ENCODE measurements at places on chromosomes 6 and 20.

DNA sequence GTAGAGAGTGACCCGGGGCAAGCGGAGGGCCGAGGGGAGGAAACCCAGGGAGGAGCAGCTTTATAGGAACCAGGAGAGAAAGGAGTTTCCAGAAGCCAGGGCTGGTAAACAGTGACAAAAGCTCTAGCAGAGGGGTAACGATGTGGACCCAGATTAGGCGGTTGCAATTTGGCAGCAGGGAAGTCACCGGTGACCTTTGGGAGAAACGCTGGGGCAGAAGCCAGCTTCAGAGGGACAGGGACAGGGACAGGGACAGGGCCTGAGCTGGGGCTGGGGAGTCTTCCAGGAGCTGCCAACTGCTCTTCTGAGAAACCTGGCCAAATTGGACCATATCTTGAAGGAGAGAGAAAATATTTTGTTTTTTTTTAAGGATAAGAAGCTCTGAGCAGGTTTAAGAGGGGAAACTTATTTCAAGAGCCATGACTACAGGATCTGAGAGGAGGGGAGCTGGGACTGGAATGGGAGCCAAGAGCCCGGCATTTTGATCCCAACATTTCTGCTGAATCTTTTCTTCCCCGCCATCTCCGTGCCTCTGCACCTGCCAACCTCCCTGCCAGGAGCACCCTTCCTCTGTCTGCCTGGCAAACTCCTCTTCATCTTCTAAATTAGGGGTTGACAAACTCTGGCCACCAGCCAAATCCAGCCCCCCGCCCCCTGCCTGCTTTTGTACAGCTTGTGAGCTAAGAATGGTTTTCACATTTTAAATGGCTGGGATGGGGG is 22.6 kb upstream of the PREX1 start:
- DNase-seq: no peak

GRCh38 chr6:108068618-108069017 is 5.9 kb downstream of the OSTM1 start:
- no peak for DNase-seq

DNA sequence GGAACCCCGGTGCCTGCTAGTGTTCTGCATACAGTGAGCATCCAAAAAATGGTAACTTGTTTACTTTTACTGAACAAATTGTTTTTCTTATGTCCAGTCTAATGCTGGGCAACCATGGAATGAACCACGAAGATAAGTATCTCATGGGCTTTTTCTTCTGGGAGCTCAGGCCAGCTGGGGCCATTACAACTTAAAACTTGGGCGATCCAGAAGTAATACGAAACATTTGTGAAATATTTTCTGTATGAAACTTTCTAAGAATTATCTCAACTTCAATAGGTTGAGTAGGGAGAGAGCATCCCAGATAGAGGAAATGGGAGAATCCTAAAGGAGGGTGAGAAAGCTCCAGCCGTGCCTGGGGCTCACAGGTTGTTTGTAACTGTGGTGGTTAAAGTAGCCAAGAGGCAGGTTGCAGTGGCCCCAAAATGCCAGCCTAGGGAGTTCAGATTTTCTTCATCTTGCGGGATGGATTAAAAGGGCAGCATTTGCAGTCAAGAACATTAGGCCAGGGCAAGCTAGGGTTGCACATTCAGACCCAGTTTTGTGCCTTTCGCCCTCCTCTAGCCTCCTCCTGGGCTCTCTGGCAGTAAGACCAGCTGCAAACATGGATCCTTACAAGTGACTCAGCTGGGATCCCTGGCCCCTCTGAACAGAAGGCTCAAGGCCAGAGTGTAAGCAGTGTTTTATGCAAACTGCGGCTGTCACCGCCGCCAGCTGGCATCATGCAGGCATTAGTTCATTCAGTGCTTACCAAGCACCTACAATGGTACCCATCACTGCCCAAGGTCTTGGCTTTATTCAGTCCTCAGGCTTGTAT is 41.5 kb downstream of the ELMO2 start:
- DNase-seq: no peak

DNA sequence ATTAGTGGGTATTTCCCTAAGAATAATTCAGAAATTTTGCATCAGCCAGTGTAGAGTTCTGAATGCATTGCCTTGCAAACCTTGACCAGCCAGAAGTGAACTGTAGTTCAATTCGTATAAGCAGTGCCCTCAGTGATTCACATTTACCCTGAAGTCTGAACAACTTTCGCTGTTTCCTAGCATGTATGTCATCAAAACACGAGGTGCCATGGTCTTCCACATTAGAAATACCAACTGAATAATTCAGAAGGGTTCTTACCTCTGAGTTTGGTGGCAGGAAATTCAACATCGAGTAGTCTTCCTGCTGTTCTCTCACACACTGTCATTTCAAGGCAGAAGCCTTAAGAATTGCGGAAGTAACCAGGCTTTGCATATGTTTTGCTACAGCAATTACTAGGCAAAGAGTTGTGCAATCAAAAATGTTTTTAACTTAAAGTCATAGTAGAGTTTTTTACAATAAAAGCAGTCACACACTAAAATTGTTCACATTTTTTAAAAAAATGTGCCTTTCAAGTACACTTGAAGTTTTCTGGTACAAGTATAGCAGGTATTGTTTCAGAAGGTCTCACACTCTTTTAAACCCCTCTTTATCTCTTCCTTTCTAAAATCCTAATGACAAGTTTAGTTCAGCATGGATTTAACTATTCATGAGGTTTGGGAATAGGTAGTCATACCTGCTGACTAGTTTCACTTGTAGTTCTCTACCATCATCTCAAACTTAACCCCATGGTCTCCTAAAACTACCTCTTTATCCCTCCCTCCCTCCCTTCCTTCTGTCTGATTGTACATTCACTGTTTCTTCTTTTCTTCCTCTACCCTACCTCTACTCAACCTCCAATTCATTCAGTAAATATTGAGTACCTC is 118.3 kb downstream of the STXBP5 start:
- no peak for DNase-seq

DNA sequence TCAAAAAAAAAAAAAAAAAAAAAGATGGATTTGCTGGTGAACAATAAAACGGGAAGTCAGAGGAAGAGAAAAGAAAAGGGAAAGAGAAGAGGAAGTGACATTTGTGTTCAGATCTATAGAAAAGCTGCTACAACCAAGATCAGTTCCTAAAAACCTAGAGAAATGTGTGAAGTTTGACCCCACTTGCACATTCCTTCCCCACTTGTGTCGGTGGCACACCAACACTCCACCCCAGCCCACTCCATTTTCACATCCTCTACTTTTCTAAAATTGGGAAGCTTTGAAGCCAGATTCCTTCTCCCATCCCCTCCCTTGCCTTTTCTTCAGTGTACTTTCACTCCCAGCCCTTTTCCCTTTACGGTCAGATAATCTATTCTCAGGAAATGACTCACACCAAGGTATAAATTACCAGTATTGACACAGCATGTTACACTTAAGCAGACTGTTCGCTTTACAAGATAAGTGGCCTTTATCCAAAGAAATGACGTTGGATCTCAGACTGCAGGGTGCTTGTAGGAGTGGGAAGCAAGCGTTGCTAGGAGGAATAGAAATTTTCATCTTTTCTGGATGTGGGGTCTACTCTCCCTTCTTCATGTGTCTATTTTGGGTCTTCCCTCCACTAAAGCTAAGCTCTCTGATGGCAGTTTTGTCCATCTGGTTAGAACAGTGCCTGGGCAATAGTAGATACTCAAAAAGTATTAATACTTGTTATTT is 92.5 kb upstream of the ADGRF1 start:
- no peak for DNase-seq

DNA sequence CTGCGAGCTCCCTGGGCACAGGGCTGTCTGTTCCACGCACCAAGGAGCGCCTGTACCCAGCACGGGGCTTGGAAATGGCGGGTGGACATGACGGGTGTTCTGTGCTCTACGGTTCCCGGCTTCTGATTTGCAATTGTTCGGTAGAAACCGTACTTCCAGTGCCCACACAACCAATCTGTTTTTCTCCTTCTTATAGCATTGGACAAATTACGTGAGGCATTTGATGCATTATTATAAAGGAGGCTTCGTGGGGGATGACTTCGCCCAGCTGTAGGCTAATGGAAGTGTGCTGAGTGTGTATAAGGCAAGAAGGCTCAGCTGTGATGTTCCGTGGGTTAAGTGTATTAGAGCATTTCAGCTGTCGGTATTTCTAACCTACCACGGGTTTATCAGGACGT is 9.8 kb upstream of the RPS21 start:
- DNase-seq: no peak

DNA sequence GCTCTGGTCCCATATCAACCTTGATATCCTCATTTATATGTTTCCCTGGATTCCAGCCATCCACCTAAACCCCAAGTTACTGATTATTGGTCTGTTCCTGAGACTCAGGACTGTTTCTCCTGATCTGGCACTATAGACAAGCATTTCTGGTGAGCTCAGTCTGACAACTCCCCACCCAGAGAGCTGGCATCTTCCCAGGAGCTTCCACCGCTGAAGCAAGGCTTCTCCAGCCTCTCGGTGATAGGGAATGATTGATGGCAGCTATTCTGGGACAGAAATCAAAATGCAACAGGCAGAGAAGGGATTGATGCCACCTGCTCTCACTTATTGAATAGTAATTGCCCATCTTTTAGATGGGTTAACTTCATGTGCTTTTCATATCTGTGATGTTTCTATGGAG is 169.7 kb upstream of the GGTLC1 start:
- DNase-seq: no peak

GRCh38 chr20:45020236-45020886 is 54.0 kb downstream of the STK4 start:
- DNase-seq: no peak

- DNase-seq: no peak
These were observed 24.9 kb downstream of the SLC22A23 start for GRCh38 chr6:3431994-3432393.

DNA sequence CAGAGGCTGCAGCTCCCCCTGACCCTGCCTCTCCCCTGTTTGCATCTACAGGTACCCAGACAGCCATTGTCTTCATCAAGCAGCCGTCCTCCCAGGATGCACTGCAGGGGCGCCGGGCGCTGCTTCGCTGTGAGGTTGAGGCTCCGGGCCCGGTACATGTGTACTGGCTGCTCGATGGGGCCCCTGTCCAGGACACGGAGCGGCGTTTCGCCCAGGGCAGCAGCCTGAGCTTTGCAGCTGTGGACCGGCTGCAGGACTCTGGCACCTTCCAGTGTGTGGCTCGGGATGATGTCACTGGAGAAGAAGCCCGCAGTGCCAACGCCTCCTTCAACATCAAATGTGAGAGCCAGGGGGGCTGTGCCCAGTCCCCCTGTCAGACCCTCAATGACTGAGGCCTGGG is 42.1 kb upstream of the SRF start:
- DNase-seq: no peak

GRCh38 chr6:34128045-34128444 is 17.8 kb downstream of the GRM4 start:
- DNase-seq: no peak

DNA sequence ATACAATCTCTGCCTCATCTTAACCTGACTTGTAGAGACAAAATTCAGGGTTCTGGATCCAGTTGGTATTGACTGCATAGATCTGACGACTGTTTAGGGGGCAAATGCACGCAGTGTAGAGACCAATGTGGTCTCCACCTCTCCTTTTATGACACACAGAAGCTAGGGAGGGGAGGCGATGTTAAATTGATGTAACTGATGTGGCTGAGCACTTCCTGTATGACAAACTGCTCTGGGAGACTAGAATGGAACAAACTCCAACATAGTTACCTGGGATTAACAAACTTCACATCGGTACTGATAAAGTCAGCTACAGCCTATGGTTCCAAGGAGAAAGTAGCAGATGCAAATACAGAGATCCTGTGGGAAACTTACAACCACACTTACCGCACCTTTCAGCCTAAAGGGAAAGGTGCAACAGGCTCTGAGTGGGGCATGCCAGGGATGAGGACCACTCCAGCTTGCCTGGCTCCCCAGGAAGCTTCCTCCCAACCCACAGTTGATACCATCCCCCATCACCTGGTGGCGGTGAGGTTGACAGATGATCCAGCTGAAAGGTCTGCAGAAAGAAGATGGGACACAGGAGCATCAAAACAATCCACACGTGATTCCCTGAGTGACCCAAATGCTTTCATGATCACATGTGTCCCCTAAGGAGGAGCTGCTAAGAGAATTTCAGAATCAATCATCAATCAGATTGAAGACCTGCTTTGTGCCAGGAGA is 60.6 kb upstream of the MRPS10 start:
- no peak for DNase-seq

GRCh38 chr20:44395461-44396340 is 40.2 kb downstream of the HNF4A start:
- no peak for DNase-seq

DNA sequence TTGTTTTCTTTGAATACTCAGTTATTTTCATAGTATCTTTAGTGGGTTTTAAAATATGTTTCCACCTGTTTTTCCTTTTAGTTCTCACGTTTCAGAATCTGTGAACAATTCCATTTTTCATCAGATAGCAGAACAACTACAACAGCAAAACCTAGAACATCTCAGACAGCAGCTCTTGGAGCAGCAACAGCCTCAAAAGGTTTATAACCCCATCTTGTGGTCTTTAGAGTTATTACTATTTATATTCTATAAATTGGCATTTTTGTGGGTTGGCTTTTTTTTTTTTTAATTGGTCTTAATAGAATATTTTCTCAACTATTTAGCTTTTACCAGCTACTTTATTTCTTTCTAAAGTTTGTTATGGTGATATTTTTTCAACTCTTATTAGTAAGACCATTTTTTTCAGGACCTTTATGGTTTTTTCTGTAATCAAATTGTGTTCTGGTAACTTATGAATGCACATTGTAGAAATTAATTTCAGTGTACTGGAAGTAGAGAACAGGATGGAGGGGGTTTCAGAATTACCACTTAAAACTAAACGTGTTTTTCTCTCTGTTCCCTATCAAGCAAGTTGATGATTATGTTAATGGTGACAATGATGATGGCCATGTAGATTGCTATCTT is 72.2 kb downstream of the SCAF8 start:
- no peak for DNase-seq

DNA sequence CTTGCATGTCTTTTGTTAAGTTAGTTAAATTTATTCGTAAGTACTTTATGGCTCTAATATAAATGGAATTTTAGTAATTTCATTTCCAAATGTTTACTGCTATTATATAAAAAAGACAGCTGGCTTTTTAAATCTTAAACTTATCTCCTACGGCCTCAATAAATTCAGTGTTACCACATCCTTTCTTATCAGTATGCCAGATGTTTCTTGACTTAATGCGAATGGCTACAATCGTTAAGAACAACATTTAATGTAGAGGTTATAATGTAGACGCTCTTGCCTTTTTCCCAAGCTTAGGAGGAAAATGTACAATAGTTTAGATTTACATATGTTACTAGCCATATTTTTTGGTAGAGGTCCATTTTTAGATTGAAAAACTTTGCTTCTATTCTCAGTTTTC is 659.4 kb downstream of the TENT5A start:
- DNase-seq: no peak

GRCh38 chr6:12522347-12522746 is 194.2 kb upstream of the PHACTR1 start:
- DNase-seq: no peak

GRCh38 chr20:49283703-49284625 is 6.1 kb upstream of the ZNFX1 start:
- DNase-seq: no peak

GRCh38 chr6:90500458-90500857 is 86.4 kb downstream of the MAP3K7 start:
- DNase-seq: no peak

GRCh38 chr6:14144678-14145113 is 27.1 kb downstream of the CD83 start:
- DNase-seq: no peak

All from cortex of kidney (tissue), 1 donor.